ENCODE measurements at places on chromosomes 2 and 18.

GRCh38 chr2:173462892-173463840 lies 108.5 kb downstream of the CDCA7 start:
- ATAC-seq: no peak

DNA sequence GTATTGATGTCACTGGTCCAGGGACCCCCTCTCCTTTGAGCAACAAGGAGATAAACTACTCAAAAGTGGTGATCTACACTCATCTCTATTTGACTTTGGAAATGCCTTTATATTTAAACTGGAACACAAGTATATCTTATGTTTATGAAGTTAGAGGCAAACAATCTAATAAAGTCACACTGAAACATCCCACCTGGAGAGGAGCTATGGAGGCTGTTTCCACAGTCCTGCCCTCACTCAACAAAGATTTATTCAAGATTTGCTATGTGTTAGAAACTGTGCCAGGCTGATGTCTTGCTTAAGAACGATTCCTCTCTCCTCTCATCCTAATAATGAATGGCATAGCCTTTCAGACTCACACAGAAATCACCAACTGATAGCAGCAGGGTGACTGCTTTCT lies 140.8 kb downstream of the ALPK2 start:
- no peak for ATAC-seq

GRCh38 chr18:76451396-76452331 lies 43.4 kb downstream of the ZNF516 start:
- ATAC-seq: peak; percentile 60

GRCh38 chr18:25210622-25211021 lies 141.3 kb downstream of the ZNF521 start:
- ATAC-seq: no peak

DNA sequence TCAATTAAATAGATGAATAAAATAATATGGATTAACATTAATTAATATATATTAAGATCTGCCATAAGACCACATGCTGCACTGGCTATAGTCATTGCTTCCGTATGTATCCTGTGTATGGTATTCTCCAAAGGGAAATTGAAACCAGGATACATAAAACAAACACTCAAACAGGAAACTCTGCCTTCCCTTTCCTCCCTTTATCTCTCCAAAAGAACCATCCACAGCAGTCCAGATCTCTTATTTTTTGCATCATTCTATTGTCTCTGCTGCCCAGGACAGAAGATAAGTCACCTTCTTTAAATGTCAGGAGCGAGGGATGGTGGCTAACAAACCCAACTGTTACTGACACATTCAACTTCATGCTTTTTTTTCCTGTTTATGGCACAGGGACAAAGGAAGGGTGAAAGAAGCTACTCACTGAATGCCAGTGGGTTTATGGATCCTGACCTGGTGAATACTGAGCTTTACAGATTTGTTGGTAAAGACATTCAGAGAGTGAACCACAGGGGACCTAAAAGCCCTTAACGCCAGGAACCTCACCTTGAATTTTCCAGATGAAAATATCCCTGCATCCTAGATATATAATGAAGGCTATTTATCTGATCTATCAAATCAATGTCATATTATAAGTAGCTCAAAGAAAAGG lies 67.5 kb downstream of the CSRNP3 start:
- ATAC-seq: no peak

DNA sequence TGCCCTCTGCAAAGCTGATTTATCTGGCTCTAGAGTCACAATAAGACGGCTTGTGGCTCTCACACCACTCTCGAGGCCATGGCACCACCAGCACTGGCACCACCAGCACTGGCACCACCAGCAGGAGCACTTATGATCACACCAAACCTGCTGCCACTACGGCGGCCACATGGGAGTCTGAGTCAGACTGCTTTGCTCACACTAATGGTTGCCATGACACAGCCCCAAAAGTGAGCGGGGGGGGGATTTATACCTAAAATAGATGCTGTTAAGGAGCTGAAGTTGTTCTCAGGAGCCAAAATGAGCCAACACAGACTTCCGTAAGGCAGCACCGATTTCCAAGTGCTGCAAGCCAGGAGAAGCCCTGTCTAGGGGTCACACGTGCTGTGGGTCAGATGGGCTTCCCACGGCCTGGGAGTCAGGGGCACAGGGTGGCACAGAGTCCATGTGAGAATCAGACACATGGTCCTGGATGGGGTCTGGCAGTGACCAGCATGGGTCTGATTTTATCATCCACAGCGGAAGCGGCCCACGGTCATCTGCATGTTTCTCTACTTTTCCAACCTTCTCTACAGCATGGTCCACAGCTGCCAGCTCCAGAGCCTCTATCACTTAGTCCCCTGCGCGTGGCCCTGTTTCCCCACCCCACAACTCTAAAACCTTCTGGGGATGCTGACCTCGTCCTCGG lies 16.7 kb downstream of the DNMT3A start:
- ATAC-seq: peak; percentile 84

- ATAC-seq: no peak
Observed at GRCh38 chr2:204483608-204484081, 61.6 kb upstream of the PARD3B start.

DNA sequence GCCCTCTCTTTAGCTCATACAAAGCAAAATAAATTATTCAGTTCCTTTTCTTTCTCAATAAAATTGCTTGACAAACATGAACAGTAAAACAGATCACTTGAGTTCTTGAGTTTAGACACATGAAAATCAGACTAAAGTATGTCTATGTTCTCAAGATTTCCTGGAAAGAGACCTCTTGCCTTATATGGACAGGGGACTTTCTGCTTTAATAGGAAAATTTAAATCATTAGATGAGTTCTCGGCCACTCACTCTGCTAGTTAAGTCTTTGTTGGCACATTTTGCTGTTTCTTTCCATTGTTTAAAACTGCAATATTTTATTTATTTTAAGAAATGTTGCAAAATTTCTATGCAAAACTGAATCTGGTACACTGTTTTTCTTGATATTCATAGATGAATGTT lies 207.8 kb downstream of the RND3 start:
- ATAC-seq: no peak

- no peak for ATAC-seq
Observed at GRCh38 chr2:138485019-138485418, 16.6 kb upstream of the SPOPL start.

GRCh38 chr18:13999231-13999630 lies 83.9 kb upstream of the MC2R start:
- no peak for ATAC-seq

DNA sequence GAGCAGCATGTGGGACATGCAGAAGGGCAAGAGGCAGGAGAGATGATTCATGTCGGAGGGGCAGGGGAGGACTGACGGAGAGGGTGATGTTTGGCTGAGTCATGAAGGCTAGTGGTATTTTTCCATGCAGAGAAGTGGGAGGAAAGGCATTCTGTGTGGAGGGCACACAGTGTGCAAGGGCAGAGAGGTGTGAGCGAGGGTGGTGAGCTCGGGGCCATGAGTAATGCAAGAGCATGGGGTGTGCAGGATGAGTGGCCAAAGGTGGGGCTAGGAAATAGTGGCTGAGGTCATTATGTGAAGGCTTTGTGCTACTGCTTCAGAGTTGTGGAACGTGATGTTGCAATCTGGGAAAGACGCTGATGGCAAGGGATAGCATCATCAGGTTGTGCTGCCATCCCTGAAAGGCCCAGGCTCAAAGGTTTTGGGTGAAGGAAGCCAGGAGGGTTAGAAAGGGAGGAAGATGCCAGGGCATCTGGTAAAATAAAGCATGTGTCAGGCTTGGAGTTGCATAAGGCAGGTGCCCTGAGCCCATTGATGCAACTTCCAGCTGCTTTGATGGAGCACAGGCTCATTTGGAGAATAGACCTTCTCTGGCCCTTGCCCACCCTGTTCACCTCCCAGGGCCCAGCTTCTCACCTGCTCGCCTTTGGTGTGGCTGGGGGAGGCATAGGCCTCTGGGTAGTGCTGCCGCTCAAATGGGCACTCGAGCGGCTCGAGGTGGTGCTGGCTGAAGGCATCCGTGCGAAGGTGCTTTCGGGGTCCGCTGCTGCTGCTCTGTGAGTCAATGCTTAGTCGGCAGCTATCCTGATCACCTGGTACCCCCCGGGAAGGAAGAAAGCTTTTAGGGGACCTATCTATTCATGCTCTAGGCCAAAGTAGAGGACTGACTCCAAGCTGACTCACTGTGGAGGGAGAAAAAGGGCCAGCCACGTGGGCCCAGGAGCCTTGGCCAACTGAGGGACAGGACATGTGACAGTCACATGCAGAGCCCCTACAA lies 37.5 kb downstream of the PAX8 start:
- peak; percentile 89 for ATAC-seq

DNA sequence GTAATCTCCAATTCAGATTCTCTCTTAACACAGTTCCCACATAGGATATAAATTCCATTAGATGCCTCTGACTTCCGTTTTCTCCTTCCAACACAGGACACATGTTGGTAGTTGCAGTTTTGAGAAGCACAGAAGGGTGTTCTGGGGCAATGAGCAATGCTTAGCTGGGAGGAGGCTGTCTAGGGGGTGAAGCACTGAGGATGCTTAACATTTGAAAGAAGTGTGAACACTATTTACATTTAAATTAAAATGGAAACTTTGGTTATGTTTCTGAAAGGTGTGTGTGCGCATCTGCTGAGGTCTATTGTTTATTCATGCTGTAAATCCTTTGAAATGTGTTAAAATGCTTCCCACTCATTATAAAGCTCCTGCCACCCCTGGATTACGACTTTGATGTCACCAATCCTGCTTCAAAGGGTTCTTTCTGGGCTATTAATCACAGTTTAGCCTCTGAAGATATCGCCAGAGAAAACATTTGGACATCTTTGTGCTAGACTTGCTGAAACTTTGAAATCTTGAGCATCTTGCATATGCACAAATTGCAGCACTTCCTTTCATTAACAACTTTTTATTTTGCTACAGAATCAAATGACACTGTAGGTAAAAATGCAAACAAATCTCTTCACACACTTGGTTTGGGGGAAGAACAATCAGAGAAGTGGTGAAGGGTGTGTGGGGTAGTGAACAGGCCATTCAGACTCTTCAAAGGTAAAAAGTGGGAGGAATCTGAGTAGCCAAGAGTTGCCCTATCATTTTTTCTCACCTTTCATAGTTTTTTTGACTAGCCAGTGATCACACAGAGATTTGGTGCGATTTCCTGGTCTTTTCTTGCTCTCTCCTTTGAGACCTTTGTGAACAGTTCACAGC lies 258.4 kb downstream of the MYO3B start:
- no peak for ATAC-seq

- ATAC-seq: peak; percentile 8
Observed at GRCh38 chr18:55244546-55244945, 285.3 kb upstream of the CCDC68 start.

DNA sequence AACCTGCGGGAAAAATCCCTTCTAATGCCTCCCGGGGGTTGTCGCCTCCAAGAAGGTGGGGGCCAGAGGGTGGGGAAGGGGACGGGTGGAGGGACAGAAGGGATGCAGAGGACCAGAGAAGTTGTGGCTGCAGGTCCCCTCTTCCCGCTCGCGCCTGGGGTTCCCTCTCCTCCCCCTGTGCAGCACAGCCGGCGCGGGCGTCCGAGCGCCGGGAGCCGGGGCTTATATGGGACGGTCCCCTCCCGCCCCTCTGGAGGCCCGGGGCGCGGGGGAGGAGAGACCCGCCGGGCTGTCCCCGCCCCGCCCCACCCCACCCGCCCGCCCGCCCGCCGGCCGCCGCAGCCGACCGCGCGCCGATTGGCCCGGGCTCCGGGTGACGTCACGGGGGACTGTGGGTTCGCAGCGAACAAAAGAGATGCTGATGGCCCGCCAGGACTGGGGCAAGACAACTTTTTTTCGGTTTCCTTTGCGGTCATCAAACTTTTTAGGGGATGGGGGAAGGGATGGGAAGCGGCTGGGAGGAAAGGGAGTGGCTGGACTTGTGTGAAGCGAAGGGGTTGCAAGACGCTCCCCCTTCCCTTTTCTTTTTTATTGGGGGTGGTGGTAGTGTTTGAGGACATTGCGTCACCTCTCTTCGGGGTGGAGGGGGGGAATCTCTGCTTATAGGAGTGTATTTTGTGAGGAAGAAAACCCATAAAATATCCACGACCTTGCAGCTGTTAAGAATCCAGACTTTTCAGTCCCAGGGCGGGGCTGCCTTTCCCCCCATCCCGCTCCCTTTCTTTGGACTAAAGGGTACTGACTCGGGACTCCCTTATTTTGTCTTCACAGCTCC lies at the start of gene FN1:
Gene FN1, minus strand, starts transcription at position 199 of the 835 bp plus-strand sequence. CDS start 266 bp downstream, outside the sequence.
- ATAC-seq: peak; percentile 82

DNA sequence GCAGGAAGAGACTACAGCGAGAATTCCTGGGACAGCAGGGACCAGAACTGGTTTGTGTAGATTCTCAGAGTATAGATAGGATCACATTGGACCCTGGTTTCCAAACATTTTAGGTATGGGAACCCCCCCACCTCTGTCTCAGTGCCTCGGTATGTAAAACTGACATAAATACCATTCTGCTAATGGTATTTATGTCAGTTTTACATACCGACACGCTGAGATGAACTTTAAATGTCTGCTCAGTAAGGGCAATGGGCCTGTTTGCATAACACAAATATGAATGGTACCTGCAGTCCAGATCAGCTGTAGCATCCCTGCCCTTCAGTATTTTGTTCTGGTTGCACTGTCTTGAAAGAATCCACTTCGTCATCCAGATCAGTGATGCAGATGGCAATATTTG lies 73.2 kb downstream of the WDSUB1 start:
- ATAC-seq: no peak

DNA sequence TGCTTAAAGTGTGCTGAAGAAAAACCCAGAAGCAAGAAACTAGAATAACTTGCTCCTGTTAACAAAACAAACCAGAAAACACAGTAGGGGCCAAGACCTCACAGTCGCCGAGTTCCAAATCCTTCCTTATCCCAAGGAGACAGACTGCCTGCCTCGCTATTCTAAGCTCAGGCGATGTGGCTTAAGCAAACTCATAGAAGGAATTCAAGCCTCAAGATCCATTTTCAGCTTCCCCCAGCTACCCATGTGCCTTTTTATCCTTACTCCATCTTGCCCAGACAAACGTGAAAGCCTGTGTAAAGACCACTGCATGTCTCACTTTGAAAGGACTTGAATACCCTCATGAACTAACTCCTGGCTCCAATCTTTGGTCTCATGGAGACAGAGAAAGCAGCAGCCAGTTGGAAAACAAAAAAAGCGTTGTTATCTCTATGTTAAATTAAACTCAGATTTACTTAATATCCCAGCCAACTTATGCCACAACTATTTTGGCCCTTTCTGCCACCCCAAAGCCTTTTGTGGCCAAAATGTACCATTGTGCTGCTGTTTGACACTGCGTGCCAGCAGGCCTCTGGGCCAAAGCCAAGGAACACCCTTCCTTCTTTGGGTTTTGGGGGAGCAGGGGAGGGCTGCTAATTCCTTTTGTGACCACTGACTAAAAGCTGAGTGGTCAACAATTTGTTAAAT lies 123.2 kb upstream of the FZD5 start:
- ATAC-seq: no peak

GRCh38 chr2:231966886-231967285 lies 5.4 kb downstream of the DIS3L2 start:
- no peak for ATAC-seq

GRCh38 chr2:181682026-181682789 lies 1.9 kb upstream of the NEUROD1 start:
- no peak for ATAC-seq

- ATAC-seq: no peak
Observed at GRCh38 chr18:3027370-3027891, 14.5 kb upstream of the LPIN2 start.

DNA sequence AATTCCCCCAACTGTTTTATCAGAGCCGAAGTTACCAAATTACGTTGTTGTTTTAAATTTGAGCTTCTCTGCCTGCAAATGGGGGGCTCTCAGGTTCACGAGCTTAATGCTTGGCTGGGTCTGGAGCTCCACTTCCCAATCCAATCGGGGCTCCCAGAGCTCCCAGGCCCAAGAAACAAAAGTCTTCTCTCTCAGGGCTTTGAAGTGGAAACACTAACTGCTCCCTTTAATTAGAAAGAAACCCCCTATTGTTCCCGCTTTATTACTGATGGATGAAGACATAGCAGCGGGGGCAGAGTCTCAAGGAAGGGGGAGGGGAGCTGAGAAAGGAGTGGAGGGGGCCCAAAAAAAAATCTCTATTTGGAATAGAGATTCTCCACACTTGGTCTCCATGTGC lies 15.6 kb upstream of the PKDCC start:
- no peak for ATAC-seq
